ENCODE measurements at places on chromosomes 2 and 18. TPM values are rescaled to one million over a fixed set of nuclear protein-coding genes. Genes with fewer than 3 reads are reported as not detected.

DNA sequence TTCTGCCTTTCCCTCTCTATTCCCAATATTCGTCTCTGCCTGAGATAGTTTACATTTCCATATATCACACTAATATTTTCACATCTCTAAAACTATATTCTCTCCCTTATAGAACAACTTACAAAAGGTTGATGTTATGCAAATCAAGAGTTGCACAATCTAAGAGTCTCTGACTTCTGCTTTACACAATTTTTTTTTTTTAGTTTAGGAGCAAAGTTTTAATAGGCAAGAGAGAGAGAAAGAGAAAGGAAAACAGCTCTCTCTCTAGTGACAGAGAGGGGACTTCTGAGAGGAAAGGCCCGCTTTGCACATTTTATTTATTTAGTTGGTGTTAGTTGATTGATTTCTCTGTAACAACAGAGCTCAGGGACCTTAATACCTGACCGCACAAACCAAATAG lies 380.2 kb downstream of the TXNL1 start:
- no peak for DNase-seq

DNA sequence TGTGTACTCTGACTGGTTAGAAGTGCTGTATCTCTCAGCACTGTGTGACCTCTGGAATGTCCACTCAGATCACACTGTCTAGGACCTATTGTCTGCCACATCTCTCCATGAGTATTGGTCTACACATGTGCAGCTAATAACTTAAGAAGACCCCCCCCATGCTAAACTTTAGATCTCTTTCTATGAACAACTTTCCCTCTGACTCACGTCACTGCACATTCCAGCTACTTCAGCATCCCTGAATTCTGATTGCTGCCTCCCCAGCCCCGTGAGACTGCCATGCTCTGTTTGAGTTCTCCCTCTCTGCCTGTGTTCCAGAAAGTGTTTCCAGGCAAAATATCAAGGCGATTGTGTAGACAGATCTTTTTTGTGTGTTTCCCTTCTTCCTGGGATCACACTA lies 41.8 kb downstream of the RAPGEF4 start:
- DNase-seq = no peak

The IFIH1 gene
- 2.3 TPM for total RNA-seq

- DNase-seq = no peak
Measured at GRCh38 chr18:59959073-59959472, 59.3 kb downstream of the PMAIP1 start.

The ATP8B1 gene
- total RNA-seq = 1.6 TPM

The DYNAP gene
- not detected for total RNA-seq

The REEP1 gene
- 4.5 TPM for total RNA-seq

The KLHL41 gene
- total RNA-seq = 2,008 TPM

- no peak for DNase-seq
Measured at GRCh38 chr2:88451811-88452564, 505 bp downstream of the FOXI3 start.

GRCh38 chr2:28102455-28102874 lies 211.9 kb downstream of the BABAM2 start:
- DNase-seq = no peak

GRCh38 chr2:238985931-238986446 lies 138.1 kb downstream of the TWIST2 start:
- no peak for DNase-seq

DNA sequence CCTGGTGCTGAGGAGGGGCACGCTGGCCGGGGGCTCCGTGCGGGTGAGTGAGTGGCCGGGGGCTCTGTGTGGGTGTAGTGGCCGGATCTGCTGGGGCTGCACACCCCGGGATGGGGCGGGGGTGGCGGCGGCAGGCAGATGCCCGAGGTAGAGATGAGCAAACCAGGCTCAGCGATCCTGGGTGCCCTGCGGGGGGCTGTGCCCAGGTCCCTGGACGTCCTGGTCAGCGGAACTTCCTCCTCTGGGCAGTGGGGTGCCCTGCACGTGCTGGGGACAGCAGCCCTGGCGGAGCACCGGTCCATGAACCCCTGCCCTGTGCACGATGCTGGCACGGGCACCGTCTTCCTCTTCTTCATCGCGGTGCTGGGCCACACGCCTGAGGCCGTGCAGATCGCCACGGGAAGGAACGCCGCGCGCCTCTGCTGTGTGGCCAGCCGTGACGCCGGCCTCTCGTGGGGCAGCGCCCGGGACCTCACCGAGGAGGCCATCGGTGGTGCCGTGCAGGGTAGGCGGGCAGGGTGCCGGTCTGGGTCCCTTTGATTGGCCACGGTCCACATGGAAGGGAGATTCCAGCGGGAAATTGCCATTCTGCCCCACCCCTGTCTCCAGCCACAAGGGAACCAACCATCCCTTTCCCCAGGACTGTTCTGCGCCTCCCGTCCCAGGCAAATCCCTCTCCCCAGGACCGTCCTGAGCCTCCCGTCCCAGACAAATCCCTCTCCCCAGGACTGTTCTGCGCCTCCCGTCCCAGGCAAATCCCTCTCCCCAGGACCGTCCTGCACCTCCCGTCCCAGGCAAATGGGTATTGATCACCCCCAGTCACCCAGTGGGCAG lies 5.9 kb downstream of the NEU4 start:
- no peak for DNase-seq

The CAPN13 gene
- total RNA-seq = not detected

GRCh38 chr2:113757138-113757657 lies 756 bp upstream of the SLC35F5 start:
- no peak for DNase-seq

- DNase-seq = no peak
Measured at GRCh38 chr18:13175266-13175665, 43.3 kb upstream of the LDLRAD4 start.

The PIGN gene
- total RNA-seq = 18.2 TPM

DNA sequence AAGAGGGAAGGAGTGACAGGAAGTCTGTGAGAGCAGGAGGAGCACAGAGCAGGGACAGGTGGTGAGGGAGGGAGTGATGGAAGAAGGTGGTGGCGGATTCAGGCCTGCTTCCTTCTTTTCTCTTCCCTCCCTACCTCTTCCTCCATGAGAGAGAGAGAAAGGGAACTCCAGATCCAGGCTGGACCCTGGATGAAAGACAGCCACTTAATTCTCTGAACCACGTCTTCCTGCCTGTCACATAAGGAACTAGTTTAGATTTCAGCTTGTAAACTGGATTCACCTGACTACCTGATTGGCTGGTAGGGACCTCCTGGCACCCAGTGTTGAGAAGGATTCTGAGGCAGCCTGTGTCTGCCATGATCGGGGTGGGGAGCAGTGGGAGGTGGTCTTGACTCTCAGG lies 48.9 kb downstream of the PAX8 start:
- DNase-seq = no peak

The NEURL3 gene
- not detected for total RNA-seq

GRCh38 chr2:172288603-172289002 lies 138.8 kb upstream of the ITGA6 start:
- DNase-seq = no peak

DNA sequence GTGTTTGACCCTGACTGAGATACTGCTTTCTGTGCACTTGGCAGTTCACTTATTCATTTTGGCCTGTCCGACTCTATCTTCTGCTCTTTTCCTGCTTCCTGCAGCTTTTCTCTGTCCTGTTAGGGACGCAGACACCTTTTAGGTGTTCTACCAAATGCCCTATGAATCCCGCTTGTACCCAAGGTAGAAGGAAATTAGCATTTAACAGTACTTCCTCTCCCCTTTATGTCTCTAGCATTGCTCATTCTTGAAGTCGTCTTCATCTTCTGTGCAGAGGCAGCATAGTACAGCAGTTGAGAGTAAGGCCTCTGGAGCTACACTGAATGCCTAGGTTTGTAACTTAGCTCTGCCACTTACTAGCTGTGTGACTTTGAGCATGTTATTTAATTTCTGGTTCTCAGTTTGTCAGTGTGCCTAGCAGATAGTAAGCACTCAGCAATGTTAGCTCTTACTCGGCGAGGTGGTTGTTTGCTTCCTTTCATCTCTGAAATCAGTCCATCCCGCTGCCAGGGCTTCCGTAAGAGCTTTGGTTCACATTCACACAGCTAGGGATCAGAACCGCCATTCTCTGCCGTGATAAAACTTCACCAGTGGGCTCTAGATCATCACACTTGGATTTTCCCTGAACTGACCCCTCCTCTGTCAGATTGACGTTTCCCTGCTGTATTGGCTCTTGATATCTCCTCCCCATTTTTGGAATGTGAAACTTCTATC lies 1.4 kb downstream of the CCT7 start:
- no peak for DNase-seq

DNA sequence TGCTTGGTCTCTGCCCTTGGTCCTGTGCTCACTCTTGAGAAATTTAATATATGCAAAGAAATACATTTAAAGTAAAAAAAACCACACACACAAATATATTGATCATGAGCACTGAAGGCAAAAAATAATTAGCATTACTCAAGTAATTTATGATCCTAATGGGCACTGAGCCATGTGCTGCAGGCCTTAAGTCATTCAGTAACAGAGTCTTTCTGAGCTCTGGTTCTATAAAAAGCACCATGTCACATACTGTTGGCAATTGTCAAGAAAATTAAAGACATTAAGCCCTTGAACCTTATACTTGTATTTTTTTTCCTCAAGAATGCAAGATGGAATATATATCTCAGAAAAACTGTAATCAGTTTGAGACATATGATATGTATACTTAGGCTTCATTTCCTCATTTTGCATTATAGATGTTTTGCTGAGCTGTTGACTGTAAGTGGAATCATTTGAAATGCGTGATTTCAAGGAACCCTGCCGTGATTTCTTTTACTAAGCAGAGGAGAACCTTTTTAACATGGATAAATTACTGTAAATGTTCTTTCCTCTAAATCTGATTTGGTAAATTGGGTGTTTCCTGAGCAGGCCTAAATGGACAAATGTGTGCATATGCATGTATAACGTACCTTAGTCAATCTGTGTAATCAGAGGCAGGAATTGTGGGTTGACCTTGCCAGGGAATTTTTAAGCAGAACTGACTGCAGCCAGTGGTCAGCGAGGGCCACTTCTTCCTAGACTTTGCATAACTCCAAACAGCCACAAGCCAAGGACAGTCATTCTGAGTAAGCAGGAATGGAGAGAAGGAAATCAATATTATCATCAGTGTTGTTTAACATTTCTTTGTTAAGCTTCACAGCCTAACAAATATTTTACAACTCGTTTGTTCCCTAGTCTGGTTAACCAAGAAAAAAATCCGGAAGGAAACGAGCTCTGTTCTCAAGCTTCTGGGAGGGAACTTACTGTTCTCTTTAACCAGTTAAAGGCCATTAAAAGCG lies 191.5 kb upstream of the ATP5MC3 start:
- DNase-seq = no peak

GRCh38 chr18:69727912-69728572 lies 219.6 kb downstream of the CD226 start:
- no peak for DNase-seq

GRCh38 chr2:151902829-151903228 lies 74.6 kb upstream of the ARL5A start:
- no peak for DNase-seq

- no peak for DNase-seq
Measured at GRCh38 chr18:29154196-29154757, 977.3 kb upstream of the CDH2 start.

GRCh38 chr2:229586746-229587705 lies 127.3 kb downstream of the DNER start:
- peak; percentile 33 for DNase-seq

DNA sequence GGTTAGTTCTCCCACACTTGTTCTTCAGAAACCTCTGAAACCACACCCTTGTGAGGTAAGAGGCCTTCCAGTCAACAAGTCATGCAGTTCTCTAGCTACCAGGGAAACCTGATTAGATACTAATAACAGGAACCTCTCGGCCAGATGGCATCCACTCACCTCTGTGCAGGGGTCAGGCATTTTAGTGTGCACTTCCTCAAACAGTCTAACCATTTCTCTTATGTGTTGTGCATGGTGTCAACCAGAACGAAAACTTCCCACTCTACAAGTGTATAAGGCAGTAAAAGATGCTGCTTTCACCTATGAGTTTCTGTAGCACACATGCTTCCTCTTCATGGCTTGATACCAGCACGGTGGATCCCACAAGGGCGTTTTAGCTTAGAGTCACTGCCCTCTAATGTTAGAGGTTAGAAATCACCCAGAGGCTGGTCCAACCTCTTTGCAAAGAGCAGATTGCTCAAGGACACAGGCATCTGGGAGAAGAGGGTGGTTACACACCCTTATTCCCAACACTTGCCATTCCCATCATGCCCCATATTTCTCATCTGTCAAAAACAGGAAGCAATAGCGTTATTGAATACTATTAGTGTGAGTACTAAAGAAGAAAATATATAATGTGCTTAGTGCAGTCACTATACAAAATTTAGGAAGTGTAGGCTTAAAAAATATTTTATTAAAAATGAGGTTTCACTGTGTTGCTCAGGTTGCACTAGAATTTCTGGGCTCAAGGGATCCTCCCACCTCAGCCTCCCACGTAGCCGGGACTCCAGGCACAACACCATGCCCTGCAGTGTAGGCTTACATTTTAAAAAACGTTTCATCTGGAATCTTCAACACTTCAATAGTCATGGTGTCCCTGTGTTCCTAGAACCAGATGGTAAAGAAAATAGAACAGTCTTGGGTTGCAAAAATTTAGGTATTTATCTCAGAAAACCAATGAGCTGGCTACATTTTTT lies 34.5 kb upstream of the RAB31 start:
- DNase-seq = no peak
